ENCODE measurements at places on chromosomes 12 and 14.

DNA sequence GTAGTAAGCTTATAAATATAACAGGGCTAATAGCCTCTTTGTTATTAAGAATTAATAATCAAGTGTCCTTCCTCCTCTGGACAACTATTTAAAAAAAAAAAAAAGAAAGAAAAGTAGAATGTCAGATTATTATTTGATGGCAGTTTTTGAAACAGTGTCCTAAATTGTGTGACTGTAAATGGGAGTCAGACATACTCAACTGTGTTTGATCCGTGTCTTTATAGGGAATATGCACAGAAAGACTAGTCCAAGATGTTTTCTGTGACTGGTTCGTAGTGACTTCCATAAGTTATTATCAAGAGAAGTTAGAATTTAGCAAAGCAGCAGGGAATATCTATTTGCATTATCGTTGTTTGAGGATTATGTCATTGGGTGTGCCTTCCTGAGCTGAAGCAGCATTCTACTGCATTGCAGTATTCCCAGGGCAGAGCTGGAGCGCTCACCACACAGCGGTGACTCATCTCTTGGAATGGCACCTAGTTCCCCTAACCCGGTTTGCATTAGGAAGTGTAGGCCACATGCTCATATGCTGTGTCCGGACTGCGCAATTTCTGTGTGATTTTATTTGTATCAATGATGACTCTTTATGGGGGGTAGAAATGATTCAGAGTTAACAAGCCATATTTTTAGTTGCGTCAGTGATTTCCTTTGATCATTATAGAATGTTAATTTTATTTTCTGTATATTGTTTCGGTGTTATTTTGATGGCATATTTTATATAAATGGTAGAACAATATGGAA is 7.9 kb downstream of the DYNC1H1 start:
- DNase-seq = no peak

- no peak for DNase-seq
Observed at GRCh38 chr14:31926652-31927347, 150.3 kb upstream of the ARHGAP5 start.

DNA sequence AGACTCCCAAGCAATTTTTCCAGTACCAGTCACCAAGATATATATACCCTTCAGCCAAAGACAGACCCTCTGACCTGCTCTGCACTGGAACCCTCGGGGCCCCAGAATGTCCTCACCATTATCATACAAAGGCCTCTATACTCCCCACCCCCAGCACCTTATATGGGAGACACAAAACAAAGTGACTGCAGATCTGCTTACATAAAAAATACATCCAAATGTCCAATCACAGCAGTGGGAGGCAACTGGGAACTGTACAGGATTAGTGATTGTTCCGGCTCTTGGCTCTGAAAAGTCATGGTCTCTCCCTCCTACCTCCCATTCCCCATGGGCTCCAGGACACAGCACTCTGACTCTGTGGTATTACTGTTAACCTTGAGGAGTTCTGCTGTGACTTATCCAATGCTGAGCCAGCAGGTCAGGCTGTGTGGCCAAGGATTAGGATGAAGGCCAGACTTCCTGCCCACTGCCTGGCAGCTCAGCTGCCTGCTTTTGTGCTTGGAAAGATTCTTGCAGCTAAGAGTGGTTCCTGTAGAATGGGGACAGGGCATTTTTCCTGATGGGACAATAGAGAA is 13.7 kb downstream of the OXA1L start:
- DNase-seq = no peak

DNA sequence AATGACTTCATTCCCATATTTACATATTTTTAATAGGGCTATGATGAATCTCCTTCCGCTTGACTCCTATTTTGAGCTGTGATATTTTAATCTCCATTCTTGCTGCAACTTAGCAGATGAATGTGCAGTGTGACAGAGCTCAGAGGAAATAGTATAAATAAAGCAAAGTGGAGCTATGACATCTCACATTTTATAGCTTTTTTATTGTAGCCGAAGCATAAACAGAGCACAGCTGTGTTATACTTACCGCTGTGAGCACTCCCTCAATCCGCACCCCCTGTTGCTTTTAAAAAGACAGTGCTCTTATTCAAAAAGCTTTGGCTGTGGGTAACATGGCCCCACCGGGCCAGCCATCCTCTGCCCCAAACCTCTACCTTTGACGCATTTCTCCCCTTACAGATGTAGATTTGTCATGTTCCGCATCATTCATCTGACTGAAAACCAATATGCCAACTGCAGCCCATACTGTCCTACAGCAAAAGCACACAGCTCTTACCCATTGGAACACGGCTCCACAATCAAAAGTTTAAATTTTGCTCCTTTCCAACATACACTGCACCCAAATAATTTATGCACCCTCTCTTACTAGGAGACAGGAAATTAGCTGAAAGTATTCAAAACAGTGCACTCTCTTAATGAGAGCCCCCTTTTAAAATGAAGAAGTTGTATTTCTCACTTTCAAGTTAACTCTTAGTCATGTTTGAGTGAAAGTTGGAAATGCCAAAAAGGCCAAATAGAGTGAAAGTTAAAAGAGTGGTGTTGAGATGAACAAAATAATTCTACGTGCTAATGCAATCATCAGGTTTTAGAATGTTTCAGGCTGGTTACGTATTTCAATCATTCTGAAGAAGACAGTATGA is 429.3 kb upstream of the SOX5 start:
- DNase-seq = no peak

- no peak for DNase-seq
Observed at GRCh38 chr12:47652521-47653234, 53.2 kb downstream of the RPAP3 start.

Measured in activated CD4-positive, alpha-beta T cell treated with anti-CD3 and anti-CD28 coated beads, Interleukin-2, Interleukin-4, amounts not matched to agents 100 ng/mL and 50 ng/mL, durations not matched to agents 16 hours and 8 hours (primary cell).